Right renal cortex interstitium (tissue), 3 donors: ENCODE measurements at places on chromosomes 3 and 15. TPM values are rescaled to one million over a fixed set of nuclear protein-coding genes. Genes with fewer than 3 reads are reported as not detected.

DNA sequence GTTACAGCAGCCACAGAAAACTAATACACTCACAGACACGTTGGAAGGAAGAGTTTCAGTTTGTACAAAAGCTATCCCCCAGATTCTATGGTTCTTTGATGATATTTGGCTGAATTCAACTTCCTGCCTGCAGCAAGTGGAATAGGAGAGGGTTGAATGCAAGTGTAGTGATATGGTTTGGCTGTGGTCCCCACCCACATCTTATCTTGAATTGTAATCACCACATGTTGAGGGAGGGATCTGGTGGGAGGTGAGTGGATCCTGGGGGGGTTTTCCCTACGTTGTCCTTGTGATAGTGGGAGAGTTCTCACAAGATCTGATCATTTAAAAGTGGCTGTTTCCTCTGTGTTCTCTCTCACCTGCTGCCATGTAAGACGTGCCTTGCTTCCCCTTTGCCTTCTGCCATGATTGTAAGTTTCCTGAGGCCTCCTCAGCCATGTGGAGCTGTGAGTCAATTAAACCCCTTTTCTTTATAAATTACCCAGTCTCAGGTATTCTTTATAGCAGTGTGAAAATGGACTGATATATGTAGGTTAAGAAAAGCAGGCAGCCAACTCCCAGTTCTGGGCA is 29.8 kb downstream of the NMNAT3 start:
- DNase-seq: no peak

DNA sequence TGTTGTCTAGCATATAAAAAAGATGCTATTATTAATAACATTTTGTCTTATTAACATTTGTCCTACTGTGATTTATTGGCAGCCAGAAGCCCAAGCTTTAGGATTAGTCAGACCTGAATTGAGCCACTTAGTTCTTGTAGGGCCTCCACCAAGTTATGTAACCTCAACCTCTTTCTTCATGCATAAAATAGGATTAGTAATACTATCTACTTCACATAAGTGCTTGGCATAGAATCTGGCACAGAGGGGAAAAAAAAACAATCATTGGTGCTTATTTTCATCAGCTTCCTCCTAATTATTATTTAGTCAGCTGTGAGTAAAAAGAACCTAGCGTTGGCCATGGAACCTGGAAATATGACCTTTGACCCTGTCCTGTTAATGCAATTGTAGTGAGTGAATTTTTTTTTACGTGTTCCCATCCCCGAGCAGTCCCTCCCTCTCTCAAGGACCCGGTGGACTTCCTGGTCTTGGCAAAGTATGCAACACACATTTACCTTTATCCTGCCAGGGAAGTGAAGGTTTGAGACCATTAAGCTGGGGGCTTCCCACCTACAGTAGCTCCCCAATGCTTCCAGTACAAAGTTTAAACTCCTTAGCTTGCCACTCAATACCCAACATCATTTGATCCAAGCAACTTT is 136.8 kb downstream of the FHIT start:
- DNase-seq: no peak

The PLA2G4D gene
- polyA plus RNA-seq: 0.04 TPM

GRCh38 chr15:52308446-52309153 is 13.0 kb upstream of the MYO5C start:
- DNase-seq: no peak

- no peak for DNase-seq
Measured at GRCh38 chr3:134685929-134686802, 35.3 kb upstream of the KY start.

DNA sequence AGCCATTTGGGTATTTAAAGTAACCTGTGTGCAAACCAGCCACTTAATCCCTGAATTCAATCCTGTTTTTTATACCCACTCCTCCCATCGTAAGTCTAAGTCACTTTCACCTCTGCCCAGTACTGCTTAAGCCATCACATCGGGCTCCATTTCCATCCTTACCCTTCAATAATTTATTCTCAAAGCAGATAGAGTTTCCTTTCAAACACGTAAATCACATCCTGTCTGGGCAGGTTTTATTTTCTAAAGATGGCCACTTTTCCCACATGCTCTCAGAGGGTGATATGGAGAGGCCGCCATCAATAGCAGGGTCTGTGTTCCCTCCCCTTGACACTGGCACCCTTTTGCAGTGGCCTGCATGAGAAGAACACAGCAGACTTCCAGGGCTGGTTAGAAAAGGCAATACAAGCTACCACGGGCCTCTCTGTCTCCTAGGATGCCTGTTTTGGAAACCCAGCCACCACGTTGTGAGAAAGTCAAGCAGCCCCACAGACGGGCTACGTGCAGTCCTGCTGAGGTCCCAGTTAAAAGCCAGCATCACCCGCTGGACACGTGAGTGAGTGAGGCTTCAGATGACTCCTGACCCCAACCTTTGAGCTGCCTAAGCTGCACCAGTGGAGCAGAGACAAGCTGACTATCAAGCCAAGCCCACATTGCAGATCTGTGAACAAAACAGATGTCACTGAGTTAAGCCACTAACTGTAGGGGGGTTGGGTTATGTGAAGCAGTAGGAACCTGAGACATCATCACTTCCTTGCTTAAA is 241.8 kb upstream of the SLCO3A1 start:
- DNase-seq: peak; percentile 38

DNA sequence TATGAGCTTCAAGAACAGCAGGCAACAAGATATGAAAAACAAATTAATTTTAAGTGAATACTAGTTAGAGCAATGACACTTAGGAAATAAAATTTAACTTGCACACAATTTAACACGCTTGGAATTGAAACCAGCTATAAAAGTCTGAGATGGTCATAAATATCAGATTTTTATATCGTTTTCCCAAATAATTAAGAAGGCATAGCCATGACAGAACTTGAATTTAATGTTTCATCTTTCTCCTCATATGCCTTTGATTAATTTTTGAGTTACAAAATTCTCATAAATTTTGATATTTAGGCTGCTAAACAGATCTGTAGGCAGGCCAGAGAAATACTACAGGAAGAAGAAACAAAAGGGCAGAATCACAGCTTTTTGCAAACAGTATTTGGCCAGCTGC is 38.5 kb downstream of the CD200R1L start:
- DNase-seq: no peak

DNA sequence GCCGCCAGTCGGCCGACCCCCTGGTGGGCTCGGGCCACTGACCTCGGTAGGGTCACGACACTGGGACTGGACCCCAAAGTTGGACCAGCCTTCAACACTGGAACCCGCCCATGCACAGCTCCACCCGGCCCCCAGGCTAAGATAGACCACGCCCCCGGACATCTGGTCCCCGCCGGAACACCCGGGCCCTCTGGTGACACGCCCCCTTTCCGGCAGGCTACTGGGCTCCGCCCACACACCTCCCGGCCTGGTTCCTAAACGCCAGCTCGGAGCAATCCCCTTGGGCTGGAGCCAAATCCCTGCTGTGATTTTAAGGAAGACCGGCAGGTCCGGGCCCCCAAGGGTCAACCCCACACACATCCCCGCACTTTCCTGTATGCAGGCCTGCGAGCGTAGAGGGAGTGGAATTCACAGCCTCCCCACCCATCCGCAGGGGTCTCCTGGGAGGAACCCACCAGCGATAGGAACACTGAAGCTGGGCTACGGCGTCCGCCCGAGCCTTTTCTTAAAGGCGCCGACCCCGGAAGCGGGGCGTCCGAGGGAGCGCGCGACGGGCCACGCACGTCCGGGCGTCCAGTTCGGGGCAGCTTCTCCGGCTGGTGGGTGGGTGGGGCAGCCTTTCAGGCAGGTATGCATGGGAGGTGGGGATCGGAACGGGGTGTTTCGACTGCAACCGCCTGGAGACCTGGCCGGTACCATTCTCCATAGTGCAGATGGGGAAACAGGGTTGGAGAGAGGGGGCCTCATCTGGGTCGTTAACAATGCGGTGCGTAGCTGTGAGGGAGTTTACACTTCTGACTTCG is at the start of gene HEMK1:
HEMK1 (plus strand) TSS at position 576 of the 803 bp plus-strand sequence. CDS start 1,583 bp downstream, outside the sequence.
- DNase-seq: peak; percentile 95

DNA sequence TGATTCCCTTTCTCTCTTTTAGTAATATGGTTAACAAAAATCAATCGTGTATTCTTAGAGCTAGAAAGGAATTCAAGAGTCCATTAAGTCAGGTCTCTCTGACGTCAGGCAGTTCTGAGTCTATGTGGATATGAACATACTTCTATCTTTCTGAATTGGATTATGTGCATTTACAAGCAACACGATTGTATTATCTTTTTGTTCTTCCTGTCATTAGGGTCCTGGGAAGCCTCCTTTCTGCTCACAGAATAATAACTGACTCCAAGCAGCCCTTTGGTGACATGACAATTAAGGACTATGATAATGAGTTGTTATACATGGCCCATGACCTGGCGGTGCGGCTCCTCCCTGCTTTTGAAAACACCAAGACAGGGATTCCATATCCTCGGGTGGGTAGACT is 14.0 kb downstream of the EDEM1 start:
- no peak for DNase-seq

GRCh38 chr15:67508407-67508806 is 12.5 kb upstream of the C15orf61 start:
- DNase-seq: no peak

- DNase-seq: no peak
Measured at GRCh38 chr3:129070086-129070885, 9.7 kb downstream of the GP9 start.

DNA sequence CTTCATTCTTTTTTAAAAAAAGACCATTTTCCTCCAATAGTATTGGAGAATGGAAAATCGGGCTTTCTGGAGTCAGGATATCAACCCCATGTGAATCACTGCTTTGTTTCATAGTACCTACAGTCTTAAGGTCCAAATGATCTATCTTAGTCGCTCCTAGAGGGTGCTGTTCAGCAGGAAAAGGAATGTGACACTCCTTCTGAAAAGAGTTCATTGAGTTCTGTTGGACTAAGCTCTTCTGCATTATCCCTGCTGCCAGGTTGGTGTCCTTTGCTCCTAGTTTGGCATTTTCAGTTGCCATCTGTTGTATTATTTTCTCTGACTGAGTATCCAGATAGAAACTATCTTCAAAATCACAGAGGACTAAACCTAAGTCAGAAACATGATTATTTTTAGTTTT is 57.2 kb downstream of the POLQ start:
- no peak for DNase-seq

DNA sequence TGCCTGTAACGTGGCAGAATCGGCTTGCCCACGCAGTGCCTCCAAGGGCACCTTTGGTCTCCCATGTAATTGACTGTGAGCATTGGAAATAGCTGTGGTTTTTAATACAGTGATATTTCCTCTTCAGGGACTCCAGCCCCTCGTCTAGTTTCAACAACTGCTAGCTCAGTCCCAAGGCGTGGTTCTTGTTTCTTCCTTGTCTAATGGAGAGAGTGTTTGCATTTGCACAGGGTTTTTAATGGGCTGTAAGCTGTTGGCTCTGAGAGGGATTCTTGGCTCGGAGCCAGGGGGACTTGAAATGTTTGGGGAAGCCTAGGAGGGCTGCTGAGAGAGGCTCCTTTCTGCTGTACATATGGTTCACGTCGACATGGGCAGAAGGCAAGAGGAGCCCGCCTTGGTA is 86.2 kb downstream of the THSD4 start:
- DNase-seq: no peak

DNA sequence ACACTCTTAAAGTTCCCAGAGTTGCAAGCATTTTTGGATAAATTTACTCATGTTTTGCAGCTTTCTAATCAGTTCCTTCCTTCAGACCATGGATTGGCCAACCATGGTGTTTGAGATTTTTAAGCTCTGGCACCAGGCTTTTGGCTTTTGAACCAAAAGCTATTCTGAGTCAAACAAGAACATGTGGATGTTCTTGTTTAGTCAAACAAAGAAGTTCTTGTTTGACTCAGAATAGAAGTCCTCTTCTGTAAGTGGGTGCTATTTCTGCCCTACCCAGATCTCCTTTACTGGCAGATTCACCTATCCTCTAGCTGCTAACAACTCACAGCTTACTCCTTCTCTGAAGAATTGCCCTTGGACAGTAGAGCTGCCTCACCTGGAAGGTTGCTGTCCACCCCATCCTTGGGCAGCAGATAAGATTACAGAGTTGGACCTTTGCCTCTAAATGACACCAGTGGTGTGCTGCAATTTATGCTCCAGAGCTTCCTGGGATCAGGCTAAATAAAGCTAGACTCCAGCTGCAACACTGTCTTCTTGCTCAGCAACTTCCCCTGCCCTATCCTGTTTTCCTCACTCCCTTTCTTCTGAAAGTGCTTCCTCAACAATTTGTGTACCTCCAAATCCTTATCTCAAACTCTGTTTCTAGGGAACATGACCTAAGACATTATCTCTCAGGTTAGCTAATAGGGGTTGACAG is 65.6 kb downstream of the COL6A6 start:
- no peak for DNase-seq

- no peak for DNase-seq
Measured at GRCh38 chr3:179956416-179956830, 80.3 kb downstream of the PEX5L start.

The SCAMP2 gene
- polyA plus RNA-seq: 75.9 TPM

GRCh38 chr3:135131290-135131689 is 336.2 kb downstream of the EPHB1 start:
- no peak for DNase-seq

DNA sequence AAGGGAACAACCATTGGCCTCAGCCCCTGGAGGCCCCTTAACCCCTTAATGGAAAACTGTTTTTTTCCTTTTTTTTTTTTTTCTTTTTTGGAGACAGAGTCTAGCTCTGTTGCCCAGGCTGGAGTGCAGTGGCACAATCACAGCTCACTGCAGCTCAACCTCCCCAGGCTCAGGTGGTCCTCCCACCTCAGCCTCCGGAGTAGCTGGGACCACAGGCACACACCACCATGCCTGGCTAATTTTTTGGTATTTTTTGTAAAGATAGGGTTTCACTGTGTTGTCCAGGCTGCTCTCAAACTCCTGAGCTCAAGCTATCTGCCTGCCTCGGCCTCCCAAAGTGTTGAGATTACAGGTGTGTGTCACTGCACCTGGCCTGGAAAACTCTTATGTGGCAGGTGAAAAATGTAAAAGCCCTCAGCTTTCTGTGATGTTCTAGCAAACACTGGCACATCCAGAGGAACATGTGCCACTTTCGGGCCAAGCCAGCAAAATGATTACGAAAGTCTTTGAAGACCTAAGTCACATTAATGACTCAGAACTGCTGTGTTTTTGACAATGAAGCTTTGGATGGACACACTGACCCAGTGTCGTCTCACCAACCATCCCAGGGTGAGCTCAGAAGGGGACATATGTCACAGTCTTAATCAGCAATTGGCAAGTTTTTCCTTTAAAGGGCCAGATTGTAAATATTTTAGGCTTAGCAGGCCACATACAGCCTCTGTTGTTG is 189.3 kb upstream of the TPM1 start:
- no peak for DNase-seq
